ENCODE measurements at places on chromosomes 11 and 22.

DNA sequence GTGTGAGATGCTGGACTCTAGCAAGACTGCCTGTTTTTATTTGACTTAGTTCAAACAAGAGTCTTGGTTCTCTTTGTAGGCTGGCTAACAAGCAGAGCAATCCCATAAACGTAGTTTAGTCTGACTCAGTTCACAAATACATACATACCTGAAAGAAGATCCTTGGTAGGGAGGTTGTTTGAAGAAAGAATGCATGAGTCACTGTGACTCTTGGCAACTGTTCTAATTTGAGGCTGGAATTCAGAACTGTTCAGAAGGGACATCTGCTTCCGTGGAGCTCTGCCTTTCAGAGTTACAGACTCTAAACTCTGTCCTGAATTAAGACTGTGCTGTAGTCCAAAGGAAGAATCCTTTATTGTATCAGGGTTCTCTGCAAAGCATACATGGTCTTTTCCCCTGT is 32.2 kb downstream of the C2CD3 start:
- peak; percentile 88 for DNase-seq

DNA sequence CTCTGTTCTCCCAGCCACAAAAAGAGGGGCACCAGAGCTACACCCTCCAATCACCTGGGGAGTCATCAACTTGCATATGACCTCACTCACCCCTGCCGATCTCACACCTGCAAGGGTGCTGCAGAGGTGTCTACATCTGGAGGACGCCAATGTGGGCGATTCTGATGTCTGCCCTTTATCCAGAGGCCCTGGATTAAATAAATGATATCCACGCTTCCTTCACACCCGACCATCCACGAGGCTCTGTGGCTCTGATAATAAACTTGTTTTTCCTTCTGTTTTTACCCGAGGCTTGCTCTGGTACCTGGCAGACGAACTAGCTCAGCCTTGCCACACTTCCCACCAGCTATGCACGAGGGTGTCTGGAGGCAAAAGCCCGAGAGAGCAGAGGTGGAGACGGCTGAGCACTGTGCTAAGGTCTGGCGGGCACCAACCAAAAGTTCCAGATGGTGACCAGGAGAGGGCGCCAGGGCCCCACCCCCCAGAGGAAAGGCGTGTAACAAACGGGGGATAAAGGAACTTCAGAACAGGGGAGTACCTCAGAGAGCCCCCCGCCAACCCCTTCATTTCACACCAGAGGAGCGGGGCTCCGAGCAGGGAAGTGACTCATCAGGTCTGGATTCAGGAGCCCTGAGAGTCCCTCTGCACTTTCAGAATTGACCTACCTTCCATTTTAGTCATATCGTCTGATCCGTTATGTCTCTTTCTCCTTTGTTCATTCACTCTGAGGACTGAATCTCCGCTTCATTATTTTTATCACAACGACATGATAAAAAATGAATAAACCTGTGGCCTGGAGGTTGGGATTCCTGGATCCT is 13.5 kb downstream of the SCN3B start:
- DNase-seq, result no peak

DNA sequence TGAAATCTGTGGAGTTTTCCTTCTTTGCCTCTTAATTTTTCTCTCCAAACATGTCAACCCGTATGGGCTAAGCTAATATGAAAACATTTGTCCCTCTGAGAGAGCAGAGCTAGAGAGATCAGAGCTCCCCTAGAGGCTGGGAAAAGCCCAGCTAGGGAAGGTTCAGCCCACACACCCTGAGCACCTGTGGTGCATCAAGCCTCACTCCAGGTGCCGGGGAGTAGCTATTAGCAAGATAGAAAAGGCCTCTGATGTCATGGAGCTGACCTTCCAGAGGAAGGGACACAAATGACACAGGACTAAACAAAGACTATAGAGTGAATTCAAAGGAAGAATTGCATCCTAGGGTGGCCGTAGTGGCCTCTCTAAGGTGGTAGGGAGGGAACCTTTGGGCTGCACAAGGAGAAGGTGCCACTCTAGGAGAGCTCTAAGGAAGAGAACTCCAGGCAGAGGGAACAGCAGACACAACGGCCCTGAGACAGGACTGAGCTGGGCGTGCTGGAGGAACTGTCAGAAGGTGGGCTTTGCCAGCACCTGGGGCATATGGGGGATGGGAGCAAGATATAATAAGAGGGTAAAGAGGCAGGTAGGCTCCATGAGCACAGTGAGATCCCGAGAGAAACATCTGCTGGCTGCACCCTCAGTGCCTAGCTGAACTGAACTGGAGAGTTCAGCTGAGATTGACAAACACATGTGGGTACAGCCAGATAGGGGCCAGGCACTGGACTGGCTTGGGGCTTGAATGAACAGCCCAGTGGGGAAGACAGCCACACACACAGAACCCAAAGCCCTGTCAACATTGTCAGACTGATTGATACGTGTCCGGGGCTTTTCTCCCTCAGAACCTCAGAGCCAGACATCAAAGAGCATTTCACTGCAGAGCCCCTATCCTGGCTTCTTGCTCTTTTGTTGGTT is 65.5 kb upstream of the DRD2 start:
- no peak for DNase-seq

DNA sequence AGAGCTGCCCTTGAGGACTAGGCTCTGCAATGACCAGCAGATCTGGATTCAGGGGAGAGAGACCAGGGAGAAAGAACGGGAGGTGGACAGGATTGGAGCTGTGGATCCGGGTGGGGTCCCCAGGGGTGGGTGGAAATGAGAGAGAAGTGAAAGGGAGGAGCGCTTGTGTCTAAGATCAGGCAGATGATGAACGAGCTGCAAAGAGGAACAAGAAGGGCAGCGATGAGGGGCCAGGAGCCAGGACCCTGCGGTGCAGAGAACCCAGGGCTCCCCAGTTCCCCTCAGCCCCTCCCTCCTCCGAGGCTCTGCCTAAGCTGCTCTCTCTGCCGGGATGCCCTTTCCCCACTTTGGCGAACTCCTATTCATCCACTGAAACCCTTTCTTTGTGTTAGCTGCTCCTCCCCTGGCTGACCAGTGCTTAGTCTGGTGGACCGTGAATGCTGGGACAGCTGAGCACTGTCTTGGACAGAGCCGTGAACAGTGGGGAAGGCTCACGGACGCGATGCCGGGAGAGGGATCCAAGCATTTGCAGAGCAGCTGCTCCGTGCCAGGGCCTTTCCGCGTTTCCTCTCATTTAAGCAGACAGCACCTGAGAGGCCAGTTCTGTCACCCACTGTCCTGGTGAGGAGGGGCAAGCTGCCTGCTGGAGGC is 35.9 kb downstream of the SHISAL1 start:
- DNase-seq, result no peak

DNA sequence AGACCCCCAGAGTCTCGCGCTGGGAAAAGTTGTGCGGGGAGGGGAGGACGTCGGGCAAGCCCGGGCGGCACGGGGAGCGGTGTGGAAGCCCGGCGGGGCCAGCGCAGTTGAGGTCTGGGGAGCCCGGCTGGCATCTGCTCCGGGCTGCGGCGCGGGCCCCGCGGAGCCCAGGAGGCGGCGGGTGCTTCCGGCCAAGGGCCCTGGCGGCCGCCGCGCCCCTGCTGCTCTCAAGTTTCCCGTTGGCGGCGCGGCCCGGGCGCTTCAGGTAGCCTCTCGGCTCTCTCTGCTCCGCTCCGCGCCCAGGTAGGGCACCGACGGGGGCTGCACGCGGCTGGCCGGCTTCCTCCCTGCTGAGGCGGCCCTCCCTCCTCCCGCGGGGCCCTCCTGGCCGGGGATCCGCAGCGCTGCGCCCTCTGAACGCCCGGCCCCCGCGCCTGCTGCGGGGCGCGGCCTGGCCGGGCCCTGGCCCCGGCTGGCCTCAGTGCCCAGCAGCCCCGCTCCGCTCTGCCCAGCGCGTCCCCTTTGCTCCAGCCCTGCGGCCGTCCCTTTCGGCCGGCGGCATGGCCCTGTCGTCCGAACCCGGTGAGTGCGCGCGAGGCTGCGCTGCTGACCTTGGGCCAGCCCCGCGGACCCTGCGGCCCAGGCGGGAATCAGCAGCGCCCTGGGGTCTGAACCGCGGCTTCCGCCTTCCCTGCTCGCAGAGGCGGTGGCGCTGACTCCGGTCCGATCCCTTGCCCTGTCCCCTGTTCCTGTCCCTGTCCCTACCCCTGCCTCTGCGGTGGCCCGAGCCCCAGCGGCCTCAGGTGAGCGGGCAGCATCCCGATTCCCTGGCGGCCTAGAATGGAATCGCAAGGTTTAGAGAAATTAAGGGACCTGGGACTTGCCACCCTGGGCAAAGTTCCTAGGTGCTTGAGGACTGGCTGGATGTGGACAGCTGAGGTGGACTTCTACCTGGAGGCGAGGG is 4.3 kb upstream of the AMPD3 start:
- DNase-seq, result no peak

- DNase-seq, result no peak
Observed at GRCh38 chr11:17915500-17916143, 97.2 kb downstream of the SERGEF start.

DNA sequence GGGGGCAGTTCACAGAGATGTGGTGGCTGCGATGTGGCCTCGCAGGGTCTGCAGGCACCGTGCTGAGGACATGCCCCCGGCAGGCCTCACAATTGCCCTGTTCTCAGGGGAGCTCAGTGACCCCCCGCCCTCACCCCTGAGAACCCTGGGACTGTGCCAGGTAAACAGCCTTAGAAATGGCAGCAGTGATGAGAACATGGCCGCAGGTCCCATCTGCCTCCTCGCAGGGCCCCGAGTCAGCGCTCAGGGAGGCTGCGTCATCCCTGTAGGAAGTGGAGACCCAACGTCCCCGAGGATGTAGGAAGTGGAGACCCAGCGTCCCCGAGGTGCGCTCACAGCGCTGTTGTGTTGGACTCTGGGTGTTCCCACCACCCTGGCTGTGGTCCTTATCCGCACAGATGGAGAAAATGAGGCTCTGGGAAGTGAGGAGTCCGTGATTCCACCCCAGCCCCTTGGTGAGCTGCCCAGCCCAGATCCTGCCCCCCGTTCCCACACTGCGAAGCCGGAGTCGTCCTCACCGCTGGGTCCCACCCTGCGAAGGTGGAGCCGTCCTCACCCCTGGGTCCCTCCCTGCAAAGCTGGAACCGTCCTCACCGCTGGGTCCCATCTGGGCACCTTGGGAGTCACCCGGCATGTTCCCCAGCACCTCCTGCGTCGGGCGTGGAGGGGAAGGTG is 1086.8 kb downstream of the BRD1 start:
- DNase-seq, result no peak

GRCh38 chr11:48066881-48067800 is 86.8 kb downstream of the PTPRJ start:
- DNase-seq, result no peak

DNA sequence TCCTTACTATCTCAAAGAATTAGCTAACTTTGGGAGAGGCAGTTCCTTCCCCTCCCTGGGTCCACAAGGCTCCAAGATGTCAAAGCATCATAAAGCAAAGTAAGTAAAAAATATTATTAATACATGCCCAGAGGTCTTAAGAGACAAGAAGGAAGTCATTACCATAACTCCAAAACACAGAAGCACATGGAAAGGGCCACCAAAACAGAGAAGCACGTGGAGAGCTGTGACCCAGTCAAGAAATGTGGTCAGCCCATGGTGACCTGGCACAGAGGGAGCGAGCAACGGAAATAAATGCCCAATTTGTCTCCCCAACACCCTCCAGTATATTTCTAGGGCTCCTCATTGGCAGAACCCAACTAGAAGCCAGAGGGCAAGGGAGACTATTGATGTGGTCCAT is 277.5 kb upstream of the API5 start:
- no peak for DNase-seq

- peak; percentile 91 for DNase-seq
Observed at GRCh38 chr11:66418168-66418985, 2.5 kb upstream of the NPAS4 start.

- DNase-seq, result no peak
Observed at GRCh38 chr11:112457532-112457931, 196.9 kb upstream of the PLET1 start.

DNA sequence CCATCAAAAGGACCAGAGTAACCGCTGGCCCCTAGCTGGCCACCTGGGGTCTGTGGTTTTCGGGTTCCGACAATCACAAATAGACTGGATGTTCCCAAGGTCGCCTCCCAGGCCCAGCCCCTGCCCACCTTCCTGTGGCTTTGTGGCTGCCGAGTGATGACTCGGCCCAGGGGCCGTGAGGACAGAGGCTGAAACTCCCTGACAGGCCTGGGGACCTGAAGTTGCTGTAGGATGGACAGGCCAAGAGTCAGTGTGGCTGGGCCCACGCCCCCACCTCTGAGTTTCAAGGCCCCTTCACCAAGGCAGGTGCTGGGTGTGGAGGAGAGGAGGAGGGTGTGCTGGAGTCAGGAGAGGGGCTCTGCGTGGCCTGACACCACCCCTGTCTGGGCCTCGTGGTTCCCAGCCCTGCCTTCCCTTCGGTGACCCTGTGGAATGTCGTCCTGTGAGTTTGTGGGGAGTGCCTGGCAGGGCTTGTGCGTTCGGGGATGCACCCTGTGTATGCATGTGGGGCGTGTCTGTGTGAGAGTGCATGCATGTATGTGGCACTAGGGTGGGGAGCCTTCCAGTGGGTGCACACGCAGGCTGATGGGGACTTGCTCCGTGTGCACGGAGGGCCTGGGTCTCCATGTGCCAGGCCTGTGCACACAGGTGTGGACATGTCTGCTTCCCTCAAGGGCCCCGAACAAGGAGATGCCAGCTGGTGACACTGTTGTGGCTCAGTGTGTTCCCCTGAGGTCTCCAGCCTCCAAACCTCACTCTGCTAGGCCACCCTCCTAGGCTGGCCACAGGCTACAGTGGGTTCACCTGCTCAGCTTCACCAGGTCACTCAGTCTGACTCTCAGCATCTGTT is 8.4 kb upstream of the MGAT3 start:
- DNase-seq, result no peak

DNA sequence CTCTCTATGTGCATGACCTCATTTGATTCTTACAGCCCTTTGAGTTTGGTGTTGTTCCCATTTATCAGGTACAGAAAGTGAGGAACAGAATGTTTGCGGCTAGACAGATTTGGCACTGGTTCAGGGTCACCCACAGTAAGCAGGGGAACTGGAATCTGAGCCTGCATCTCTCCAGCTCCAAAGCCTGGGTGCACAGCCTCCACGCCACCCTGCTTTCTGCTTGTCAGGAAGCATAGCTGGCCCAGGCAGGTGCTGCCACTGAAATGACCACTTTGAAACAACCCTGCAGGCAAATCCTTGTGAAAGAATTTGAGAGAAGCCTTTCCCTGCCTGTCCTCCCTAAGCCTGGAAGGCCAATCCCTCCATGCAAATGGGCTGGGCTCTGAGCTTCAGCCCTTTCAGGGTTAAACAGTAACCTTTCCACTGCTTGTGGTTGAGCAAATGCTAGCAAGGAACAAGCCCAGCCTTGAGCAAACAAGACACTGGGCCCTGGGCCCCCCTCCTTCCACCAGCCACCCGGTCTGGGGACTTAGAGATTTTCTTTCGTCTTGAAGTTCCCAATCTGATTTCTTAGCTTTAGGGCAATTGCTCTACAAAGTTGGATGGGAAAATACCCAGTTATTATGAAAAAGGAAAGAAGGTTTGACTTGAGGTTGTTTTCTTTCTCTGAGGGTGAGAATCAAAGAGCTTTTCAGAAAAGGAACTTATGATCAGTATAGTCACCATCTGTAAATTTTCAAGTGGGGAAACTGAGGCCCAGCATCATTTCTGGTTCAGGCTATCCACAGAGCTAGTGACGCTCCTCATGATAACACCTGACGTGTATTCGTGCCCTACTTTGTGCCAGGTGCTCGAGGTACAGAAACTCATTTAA is 19.4 kb downstream of the EHF start:
- no peak for DNase-seq

All from GM04504 (cell line).